ENCODE measurements at places on chromosomes 4 and X.

- no peak for DNase-seq
Measured at GRCh38 chrX:26889574-26889973, 573.6 kb downstream of the PPP4R3C start.

- no peak for DNase-seq
Measured at GRCh38 chr4:120007896-120008436, 58.7 kb downstream of the MAD2L1 start.

DNA sequence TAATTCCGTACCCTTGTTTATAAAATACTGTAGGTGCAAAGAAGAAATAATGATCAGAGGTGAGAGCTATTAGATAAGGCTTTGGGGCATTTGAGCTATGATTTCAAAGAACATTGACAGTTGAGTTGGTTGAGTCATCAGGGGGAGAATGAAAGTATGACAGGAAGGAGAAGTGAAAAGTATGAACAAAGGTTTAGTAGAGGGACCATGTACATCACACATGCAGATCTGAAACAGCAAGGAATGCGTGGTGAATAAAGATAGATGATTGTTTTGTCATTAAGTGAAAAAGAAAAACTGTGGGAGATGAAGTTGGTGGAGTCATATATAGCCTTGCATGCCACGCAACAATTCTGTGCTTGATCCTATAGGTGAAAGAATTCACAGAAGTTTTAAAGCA, 163.1 kb downstream of the ARAP2 start:
- peak; percentile 72 for DNase-seq

GRCh38 chrX:118199997-118200396, 83.4 kb upstream of the KLHL13 start:
- DNase-seq = no peak

GRCh38 chr4:10605031-10605430, 79.5 kb downstream of the CLNK start:
- no peak for DNase-seq

DNA sequence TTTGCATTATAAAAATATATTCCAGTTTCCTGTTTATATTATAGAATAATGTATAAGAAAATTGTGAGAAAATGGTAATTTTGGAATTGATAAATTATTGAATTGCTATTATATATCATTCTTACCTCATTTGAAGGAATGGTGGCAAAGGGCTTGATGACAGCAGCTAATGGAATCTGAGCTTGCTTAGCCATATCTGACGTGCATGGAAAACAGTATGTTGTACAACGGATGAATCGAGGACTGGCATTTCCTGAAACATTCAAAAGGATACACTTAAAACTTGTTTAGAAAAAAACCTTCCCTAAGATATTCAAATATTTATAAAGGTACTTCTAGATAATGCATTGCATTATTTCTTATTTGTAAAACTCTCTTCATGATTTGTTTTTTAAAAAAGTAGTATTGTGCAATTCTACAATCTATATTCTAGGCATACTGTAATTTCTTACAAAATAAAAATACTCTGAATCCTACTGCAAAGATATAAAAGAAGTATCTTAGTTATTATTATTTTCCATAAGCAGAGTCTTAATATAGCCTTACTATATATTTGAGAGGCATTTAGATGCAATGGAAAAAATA, 38.3 kb downstream of the SEC24D start:
- no peak for DNase-seq

DNA sequence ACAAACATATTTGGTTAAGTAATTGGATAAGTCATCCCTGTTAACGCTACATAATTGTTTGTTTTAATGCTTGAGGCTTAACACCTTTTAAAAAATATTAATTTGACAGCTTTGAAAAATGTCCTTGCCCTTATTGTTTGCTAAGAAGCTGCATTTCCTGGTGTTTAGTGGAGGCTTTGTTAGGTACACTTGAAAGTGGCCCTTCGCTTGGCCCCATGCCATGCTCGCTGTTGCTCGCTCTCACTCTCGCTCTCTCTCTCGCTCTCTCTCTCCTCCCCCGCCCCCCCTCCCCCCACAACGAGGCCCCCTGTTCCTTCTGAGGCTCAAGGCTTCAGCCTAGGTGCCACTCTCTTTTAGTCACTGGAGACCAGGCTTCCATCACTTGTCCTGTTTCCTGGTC, 139.6 kb downstream of the DCLK2 start:
- no peak for DNase-seq

DNA sequence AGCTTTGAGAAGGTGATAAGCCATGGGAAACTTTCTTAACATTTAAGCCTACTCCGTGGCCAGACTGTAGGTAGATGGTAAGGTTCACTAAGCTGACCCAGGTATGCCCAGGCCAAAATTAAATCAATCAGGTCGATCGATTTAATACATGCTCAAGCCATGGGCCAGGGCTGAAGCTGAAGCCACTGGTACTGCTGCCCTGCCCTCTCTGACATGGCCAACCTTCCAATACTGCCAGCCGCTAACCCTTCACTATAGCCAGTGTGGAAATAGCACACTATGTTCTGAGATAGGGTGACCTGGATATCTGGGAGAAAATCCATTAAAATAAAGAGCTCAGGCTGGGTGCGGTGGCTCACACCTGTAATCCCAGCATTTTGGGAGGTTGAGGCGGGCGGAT, 31.6 kb downstream of the TSC22D3 start:
- no peak for DNase-seq

DNA sequence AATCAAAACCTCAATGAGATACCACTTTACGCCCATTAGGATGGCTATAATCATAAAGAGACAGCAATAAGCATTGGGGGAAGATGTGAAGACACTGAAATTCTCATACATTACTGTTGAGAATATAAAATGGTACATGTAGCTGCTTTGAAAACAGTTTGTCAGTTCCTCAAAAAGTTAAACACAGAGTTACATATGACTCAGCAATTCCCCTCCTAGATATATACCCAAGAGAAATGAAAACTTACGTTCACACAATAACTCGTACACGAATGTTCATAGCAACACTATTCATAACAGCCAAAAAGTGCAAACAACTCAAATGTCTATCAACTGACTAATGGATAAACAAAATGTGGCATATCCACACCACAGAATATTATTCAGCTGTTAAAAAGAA, 36.6 kb downstream of the PHF8 start:
- DNase-seq = no peak

GRCh38 chr4:16707874-16708273, 190.6 kb downstream of the LDB2 start:
- DNase-seq = no peak

- no peak for DNase-seq
Measured at GRCh38 chrX:63012574-63012973, 338.6 kb downstream of the SPIN4 start.

DNA sequence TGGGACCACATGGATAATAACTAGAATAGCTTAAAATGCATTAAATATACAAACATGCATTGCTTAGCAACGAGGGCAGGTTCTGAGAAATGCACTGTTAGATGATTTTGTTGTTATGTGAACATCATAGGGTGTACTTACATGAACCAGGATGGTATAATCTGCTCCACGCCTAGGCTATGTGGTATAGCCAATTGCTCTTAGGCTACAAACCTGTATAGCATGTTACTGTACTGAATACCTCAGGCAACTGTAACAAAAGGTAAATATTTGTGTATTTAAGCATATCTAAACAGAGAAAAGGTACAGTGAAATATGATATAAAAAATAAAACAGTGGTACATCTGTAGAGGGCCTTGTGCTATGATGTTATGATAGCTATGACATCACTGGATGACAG, 169.2 kb upstream of the IL15 start:
- DNase-seq = no peak

- DNase-seq = no peak
Measured at GRCh38 chr4:48431401-48431800, 51.7 kb upstream of the SLC10A4 start.

DNA sequence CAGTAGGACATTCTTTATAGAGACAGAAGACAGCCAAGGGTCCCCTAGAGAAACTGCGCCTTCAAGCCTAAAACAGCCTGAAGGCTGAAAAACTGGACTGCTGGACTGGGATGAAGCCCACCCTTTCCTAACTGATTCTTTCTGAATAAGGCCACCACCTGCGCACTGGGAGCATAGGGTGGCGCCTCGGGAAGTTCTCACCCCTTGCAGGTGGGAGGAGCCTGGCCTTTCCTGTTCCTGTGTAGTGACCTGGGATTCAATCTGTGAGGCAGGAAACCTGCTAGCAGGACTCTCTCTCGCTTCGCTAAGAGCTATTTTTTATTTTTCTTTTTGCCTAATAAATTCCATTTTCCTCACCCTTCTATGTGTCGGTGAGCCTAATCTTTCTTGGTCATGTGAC, 61.8 kb upstream of the KLHL13 start:
- no peak for DNase-seq

DNA sequence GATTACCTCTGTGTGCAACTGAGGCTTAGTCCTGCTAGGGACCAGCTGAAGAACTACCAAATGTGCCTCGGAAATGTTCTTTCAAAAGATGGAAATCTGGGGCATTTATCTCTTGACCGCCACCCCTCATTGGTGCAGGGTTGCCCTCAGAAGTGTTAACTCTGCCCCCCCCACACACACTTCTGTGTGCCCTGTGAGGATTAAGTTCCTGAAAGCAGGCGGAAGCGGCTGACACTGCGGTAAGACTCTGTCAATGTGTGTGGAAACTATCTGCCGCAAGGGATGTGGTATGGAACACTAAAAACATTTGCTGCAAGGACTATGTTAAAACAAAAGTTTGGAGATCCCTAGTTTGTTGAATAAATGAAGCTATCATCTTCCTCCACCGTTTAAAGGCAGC, 106.9 kb upstream of the NDP start:
- no peak for DNase-seq

DNA sequence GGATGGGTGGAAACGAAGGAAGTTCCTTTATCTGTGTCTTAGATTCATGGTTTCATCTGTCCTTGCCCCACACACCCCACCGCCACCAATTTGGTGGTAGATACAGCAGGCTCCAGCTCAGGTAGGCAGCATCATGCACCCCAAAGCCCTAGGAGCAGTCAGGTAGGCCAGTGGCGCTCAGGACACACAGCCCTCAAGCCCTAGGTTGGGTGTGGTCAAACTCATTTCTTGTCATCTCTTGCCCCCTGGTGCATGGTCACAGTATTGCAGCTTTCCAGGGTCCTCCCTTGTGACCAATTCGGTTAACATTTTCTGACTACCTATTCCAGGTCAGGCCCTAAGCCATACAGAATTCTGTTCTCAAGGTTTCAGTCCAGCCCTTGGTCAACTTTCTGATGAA, 14.5 kb upstream of the PRRG3 start:
- DNase-seq = peak; percentile 76

DNA sequence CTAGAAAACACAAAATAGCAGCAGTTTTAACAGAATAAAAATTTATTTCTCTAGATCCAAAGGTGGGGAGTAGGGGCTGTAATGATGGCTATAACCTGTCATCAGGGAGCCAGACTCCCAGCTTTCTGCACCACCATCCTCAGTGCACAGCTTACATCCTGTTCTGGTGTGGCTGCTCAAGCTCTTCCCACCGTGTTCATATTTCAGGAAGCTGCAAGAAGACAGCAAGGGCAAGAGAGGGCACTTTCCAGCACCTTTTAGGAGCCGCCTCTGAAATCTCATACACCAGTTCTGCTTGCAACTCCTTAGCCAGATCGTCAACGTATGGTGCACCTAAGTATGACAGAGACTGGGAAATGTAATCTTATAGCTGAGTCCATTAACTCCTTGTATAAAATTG, 253.7 kb downstream of the CENPC start:
- DNase-seq = no peak

DNA sequence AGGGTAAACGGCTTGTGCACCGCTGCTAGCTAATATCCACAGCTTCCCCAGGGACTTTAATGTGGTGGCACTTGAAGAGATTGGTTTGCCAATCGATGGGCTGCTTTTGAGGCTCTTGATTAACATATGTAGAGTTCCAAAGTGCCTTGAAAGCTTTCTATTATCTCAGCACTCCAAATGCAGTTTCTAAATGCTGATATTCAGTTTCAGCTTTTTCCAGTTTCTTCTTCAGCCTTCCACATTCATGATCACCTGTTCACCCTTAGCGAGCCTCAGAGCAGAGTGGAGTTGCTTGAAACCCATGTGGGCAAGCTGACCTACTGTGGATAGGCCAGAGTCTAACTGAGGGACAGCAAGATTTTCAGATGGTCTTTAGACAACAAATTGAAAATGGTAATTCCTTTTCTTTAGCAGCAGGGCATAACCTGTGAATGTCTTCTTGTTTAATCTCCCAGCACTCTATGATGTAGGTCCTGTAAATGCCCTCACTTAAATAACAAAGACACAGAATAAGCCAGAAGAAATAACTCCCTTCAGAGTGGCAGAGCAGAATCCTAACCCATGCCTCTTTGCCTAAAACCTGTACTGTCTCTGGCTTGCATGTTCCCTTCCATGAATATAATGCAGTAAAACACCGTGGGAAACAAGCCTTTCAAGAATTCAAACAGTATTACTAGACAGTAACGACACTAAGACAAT, 99.8 kb downstream of the TSPAN5 start:
- no peak for DNase-seq

DNA sequence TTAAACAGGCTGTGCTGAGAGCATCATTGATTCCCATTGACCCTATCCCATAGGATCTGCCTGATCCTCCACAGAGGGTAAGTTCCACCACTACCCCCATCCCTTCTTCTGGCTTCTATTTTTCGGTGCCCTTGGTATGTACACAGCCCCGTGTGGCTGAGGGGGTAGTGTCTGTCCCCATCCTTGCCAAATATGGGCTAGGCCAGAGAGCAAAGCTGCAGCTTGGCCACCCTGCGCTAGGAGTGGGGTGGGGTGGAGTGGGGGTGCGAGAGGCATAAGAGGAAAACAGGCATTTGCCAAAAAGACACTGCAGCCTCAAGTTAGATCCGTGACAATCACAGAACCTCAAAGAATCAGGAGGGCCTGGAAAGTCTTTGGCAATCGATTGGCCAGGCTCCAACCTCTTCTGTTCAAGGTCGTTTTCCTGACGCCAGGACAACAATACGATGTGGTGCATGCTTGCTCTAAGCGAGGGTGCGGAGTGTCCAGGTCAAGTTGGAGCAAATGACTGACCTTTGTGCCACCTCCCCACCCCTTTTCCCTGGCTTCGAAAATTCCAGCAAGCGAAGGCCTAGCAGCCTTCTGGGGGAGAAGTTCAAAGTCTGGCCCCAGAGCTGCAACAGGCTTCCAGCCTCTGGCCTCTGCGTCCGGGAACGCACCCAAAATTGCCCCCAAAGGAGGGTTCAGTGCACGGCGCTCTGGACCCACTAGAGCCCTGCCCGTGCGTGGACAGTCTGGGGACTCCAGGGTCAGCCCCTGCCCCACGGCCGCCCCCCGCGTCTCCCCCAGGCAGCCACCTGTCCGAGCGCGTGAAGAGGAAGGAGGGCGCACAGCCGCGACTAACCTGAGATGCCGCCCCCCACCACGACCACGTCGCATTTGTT, 598 bp downstream of the MAOB start:
- DNase-seq = no peak

GRCh38 chr4:48603366-48604003, 113.4 kb downstream of the ZAR1 start:
- no peak for DNase-seq

GRCh38 chr4:105520819-105521790, 31.3 kb upstream of the ARHGEF38 start:
- peak; percentile 21 for DNase-seq

DNA sequence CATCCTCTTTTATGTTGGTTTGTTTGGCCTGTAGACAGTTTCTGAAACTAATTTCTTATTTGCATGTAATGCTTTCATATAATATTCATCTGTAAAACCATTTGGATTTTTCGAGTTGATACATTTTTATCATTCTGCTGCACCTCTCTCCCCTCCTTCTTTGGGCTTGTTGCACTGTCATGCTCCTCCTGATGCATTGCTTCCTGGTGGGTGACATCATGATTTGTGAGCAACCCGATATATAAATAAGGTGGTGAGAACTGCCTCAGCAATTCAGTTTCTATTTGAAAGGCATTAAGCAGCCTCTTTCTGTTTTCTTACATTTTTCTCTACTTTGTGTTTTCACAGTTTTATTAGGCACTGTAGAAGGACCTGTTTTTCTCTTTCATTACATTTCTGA, 515.7 kb downstream of the RPA4 start:
- peak; percentile 65 for DNase-seq
